ENCODE measurements at places on chromosomes 3 and 15. TPM values are rescaled to one million over a fixed set of nuclear protein-coding genes. Genes with fewer than 3 reads are reported as not detected.

The TGM5 gene
- 11.5 TPM for total RNA-seq

The LDHAL6B gene
- not detected for total RNA-seq

The ALCAM gene
- 7.4 TPM for total RNA-seq

The RLBP1 gene
- not detected for total RNA-seq

The HCLS1 gene
- 4.4 TPM for total RNA-seq

The ARNT2 gene
- 2.5 TPM for total RNA-seq

The TUSC7 gene
- not detected for total RNA-seq

The FSTL1 gene
- total RNA-seq, result 9.4 TPM

The ISLR2 gene
- total RNA-seq, result not detected

The BSN gene
- 0.18 TPM for total RNA-seq

The CNTN6 gene
- not detected for total RNA-seq

The LHFPL4 gene
- total RNA-seq, result not detected

The CLEC3B gene
- 6.2 TPM for total RNA-seq

The EBLN2 gene
- 5.5 TPM for total RNA-seq

- no peak for DNase-seq
- H3K4me1 ChIP-seq, result no peaks in the 10 kb centered on the region
- no peaks in the 10 kb centered on the region for H3K36me3 ChIP-seq
- H3K4me3 ChIP-seq, result no peak overlapping the region
- no peaks in the 10 kb centered on the region for H3K27me3 ChIP-seq
- H3K27ac ChIP-seq, result no peak overlapping the region
Measured at GRCh38 chr15:75815811-75816719, 27.2 kb upstream of the UBE2Q2 start.

GRCh38 chr3:80705290-80705689 lies 937.5 kb upstream of the ROBO1 start:
- DNase-seq, result no peak
- no peaks in the 10 kb centered on the region for H3K27me3 ChIP-seq
- no peak overlapping the region for H3K27ac ChIP-seq
- no peak overlapping the region for H3K4me3 ChIP-seq

DNA sequence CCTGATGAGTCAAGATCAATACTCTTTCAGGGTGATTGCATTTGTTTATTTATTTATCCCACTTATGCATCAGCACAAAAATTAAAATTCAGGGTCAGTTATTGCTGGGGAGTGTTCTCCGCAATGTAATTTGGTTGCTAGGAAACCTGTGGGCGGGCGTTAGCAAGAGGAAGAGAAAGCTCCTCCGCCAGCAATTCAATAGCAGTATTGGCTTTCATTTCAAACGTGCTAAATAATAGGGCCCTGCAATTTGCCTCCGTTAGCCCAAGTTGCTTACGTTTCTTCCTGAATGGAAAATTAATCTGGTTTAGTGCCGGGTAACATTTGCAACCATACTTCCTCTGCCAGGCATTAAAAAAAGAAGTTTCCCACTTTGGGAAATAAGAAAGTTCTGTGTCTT lies 35.5 kb upstream of the PLCL2 start:
- no peaks in the 10 kb centered on the region for H3K4me1 ChIP-seq
- DNase-seq, result peak; percentile 6
- H3K27me3 ChIP-seq, result no peaks in the 10 kb centered on the region
- H3K4me3 ChIP-seq, result no peak overlapping the region
- no peaks in the 10 kb centered on the region for H3K36me3 ChIP-seq

DNA sequence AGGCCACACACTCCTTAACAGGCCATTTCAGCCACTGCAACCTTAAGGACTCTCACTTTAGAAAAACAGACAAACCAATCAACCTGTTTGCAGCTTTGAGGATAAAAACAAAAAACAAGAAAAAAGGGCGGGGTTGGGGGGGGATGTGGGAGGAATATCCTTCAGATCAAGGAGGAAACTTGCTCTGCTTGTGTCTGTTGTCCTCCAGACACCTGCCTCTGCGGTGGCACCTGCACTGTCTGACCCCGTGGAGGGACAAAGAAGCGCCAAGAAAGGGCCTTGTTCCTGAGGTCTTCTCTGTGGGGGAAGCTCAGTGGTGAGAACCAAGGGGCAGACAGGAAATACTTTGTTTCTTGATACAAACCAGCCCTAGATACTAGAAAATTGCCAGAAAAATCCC lies 70.5 kb downstream of the POLR2M start:
- H3K4me3 ChIP-seq, result no peak overlapping the region
- DNase-seq, result no peak
- no peak overlapping the region for H3K27ac ChIP-seq
- H3K36me3 ChIP-seq, result no peaks in the 10 kb centered on the region
- no peaks in the 10 kb centered on the region for H3K27me3 ChIP-seq

- H3K4me1 ChIP-seq, result peaks cover 40% of the 10 kb centered on the region
- H3K27ac ChIP-seq, result peak overlapping the region; percentile 21
- H3K36me3 ChIP-seq, result no peaks in the 10 kb centered on the region
- DNase-seq, result no peak
Measured at GRCh38 chr3:123349566-123350435, 99.1 kb downstream of the ADCY5 start.

GRCh38 chr3:170852324-170852723 lies 17.7 kb downstream of the RPL22L1 start:
- no peaks in the 10 kb centered on the region for H3K27me3 ChIP-seq
- no peak overlapping the region for H3K27ac ChIP-seq
- H3K36me3 ChIP-seq, result no peaks in the 10 kb centered on the region
- H3K4me3 ChIP-seq, result no peak overlapping the region

- H3K27me3 ChIP-seq, result no peaks in the 10 kb centered on the region
- no peak overlapping the region for H3K4me3 ChIP-seq
- no peak overlapping the region for H3K27ac ChIP-seq
- no peak for DNase-seq
Measured at GRCh38 chr3:151321526-151321925, 4.9 kb upstream of the GPR87 start.

- peaks cover 26% of the 10 kb centered on the region for H3K4me1 ChIP-seq
- no peaks in the 10 kb centered on the region for H3K27me3 ChIP-seq
- DNase-seq, result no peak
- no peak overlapping the region for H3K27ac ChIP-seq
Measured at GRCh38 chr15:32864051-32864450, 146.2 kb downstream of the GREM1 start.

- no peaks in the 10 kb centered on the region for H3K4me1 ChIP-seq
- H3K36me3 ChIP-seq, result no peaks in the 10 kb centered on the region
- no peaks in the 10 kb centered on the region for H3K27me3 ChIP-seq
- no peak overlapping the region for H3K27ac ChIP-seq
- H3K4me3 ChIP-seq, result no peak overlapping the region
Measured at GRCh38 chr3:23217872-23218554, 14.9 kb downstream of the UBE2E2 start.

- no peaks in the 10 kb centered on the region for H3K4me1 ChIP-seq
- H3K36me3 ChIP-seq, result no peaks in the 10 kb centered on the region
- no peak for DNase-seq
- H3K27ac ChIP-seq, result no peak overlapping the region
Measured at GRCh38 chr3:28615971-28616370, 267.3 kb upstream of the AZI2 start.

DNA sequence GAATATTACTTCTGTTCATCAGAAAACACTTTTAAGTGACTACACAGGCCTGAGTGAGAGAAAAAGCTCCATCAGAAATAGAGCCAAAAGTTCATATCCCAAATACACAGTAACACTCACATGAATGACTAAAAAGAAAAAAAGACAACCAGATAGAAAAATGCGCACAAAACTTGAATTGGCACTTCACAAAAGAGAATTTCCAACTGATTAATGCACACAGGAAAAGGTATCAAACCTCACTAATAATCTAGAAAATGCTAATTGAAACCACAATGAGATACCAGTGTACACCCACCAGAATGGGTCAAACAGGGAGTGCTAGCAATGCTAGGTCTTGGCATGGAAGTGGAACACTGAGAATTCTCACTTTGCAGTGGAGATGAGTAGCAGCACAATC lies 78.6 kb downstream of the HERC2 start:
- H3K4me3 ChIP-seq, result no peak overlapping the region
- no peak overlapping the region for H3K27ac ChIP-seq
- H3K4me1 ChIP-seq, result no peaks in the 10 kb centered on the region
- DNase-seq, result no peak
- no peaks in the 10 kb centered on the region for H3K27me3 ChIP-seq

GRCh38 chr3:137259089-137259488 lies 301.3 kb downstream of the IL20RB start:
- no peak overlapping the region for H3K4me3 ChIP-seq
- H3K27ac ChIP-seq, result no peak overlapping the region
- H3K27me3 ChIP-seq, result no peaks in the 10 kb centered on the region

GRCh38 chr15:60751985-60752952 lies 273.3 kb upstream of the ICE2 start:
- no peaks in the 10 kb centered on the region for H3K27me3 ChIP-seq
- no peak for DNase-seq

GRCh38 chr3:45252826-45253225 lies 26.7 kb upstream of the TMEM158 start:
- H3K4me3 ChIP-seq, result no peak overlapping the region
- H3K36me3 ChIP-seq, result no peaks in the 10 kb centered on the region
- DNase-seq, result no peak
- no peaks in the 10 kb centered on the region for H3K27me3 ChIP-seq
- no peaks in the 10 kb centered on the region for H3K4me1 ChIP-seq

DNA sequence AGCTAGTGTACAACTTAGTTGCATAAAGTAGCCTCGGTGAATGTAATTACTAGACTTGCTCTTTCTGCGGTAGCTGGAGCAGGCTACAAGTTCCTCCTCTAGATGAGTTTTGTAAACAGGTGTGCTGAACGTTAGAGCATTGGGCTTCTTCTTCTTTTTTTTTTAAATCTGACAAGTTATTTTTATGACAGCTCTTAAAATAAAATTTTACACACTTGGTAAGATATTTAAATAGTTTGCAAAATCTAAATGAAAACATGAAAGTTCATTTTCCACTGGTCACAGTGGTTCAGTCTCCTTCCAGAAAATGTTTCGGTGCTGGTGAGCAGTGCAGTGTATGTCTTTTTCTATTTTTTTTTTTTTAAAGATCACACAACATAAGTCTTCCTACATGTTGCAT lies 3.0 kb downstream of the CCR9 start:
- H3K4me3 ChIP-seq, result no peak overlapping the region
- no peaks in the 10 kb centered on the region for H3K36me3 ChIP-seq
- no peaks in the 10 kb centered on the region for H3K4me1 ChIP-seq
- H3K27ac ChIP-seq, result no peak overlapping the region
- no peak for DNase-seq

- peaks cover 46% of the 10 kb centered on the region for H3K27me3 ChIP-seq
- H3K36me3 ChIP-seq, result no peaks in the 10 kb centered on the region
- H3K4me1 ChIP-seq, result no peaks in the 10 kb centered on the region
- no peak overlapping the region for H3K27ac ChIP-seq
Measured at GRCh38 chr15:83078712-83079111, 11.7 kb upstream of the BTBD1 start.

DNA sequence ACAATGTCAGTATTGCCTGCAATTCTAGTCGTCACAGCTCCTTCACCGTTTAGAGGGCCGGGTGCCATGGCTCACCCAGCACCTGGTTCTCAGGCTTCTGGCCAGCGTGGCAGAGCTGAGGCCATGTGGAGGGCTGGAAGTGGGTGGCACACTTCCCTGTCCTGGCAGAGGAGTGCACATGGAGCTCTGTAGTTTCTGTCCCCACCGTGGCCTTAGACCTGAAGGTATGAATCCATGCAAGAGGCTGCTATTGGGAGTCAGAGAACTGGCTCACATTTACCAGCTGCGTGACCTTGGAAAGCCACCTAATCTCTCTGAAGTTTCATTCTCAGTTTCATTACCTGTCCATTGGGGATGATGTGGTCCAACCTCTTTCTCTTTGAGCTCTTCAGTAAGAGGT lies 22.2 kb downstream of the EPHB1 start:
- H3K4me3 ChIP-seq, result no peak overlapping the region
- H3K36me3 ChIP-seq, result no peaks in the 10 kb centered on the region
- DNase-seq, result no peak
- H3K4me1 ChIP-seq, result no peaks in the 10 kb centered on the region

DNA sequence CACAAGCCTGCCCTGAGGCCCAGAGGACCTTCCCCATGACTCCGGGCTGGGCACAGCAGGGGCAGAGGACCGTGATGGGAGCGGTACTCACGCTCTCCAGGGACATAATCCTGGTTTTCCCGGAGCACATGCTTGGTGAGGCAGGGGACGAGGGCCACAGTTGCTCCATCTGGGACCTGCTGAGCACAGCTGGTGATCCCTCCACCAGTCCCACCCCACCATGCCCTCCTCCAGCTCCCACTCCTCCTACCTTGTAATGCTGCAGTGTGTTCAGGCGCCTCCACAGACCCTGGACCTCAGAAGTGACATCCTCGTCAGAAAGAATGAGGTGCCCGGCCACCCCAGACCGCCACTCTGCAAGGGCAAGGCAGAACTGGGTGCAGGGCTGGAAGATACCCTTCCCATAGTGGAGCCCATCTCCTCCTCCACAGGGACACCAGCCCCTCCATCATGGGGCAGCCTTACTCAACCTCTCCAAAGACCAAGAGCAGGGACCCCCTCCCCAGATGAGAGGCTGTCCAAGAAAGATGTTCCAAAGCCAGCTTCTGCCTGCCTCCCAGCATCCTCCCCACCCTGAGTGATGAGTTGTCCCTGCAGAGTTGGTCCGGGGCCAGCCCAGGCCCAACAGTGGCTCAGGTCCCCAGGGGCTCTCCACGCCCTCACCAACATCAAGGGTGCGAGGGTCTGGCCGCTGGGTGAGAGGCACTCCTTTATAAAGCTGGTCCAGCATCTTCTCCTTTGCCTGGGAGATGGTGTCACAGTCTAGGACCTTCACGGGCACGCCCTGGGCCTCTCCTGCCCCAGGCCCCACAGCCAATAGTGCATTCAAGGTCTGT lies 19.5 kb downstream of the PLXNB1 start:
- H3K36me3 ChIP-seq, result peaks cover 70% of the 10 kb centered on the region
- no peak overlapping the region for H3K27ac ChIP-seq
- peaks cover 25% of the 10 kb centered on the region for H3K4me1 ChIP-seq
- no peaks in the 10 kb centered on the region for H3K27me3 ChIP-seq

DNA sequence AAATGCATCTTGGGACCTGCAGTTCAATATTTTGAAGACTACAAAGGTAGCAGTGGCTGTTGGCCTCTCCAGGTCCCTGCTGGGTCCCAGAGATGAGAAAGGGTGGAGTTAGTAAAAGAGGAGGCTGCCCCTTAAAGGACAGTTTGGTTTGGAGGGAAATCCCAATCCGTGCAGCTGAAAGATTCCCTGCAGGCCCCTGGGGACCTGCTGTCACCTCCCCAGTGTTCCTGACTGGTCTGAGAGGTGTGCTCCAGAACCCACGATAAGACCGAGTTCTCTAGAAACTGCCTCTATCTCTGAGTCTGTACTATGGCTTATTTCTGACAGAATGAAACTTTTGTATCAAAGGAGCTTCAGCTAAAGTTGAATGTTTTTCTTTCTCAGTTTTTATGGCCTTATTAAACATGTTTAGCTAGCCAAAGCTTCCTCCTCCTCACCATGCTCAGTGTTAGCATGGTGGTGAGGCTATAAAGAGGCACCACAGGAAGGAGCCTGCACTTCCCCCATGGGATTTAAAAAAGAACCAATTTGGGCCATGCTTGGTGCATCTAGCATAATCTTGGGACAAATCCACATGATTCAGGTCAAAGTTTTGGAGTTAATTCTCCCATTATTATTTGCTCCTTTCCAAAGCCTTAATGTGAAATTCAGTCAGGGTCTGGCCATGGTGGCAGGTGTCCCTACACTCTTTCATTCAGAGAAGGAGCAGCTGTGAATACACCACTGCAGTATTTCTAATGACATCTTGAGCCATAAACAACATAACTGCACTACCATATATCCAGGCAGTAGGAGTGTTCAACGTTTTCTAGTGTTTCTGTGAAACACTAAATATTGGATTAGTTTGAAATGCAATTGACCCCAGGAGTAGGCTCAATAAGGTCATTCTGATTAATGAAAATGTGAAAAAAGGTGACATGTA lies 74.4 kb downstream of the ATP1B3 start:
- peaks cover 12% of the 10 kb centered on the region for H3K4me1 ChIP-seq
- H3K27me3 ChIP-seq, result no peaks in the 10 kb centered on the region
- peaks cover 25% of the 10 kb centered on the region for H3K36me3 ChIP-seq
- no peak overlapping the region for H3K27ac ChIP-seq

Data from esophagus squamous epithelium (tissue), 5 donors.